ENCODE measurements at places on chromosomes 5 and 9.

GRCh38 chr5:175740014-175740413 lies 82.1 kb downstream of the HRH2 start:
- no peak for DNase-seq

GRCh38 chr5:137604348-137605095 lies 105.4 kb upstream of the SPOCK1 start:
- no peak for DNase-seq

- DNase-seq = no peak
Measured at GRCh38 chr9:15961217-15961616, 408.4 kb downstream of the CCDC171 start.

- no peak for DNase-seq
Measured at GRCh38 chr9:77805810-77806209, 157.7 kb upstream of the GNA14 start.

DNA sequence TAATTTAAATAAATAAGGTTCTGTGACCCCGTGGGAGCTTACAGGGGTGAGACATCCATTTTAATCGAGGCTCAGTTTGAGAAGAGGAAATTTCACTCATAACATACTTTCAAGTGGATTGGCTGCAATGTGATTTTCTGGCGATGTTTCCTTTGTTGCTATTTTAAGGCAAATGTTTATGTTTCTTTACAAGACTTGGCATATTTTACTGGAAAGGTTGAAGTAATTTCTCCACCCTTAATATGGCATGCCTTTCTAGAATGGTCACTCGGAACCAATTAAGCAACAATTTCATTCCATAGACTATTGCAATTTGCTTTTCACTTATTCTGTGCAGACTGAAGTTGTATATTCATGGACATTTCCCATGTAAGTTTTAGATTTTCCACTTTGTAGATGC lies 438.0 kb upstream of the WWC1 start:
- no peak for DNase-seq

DNA sequence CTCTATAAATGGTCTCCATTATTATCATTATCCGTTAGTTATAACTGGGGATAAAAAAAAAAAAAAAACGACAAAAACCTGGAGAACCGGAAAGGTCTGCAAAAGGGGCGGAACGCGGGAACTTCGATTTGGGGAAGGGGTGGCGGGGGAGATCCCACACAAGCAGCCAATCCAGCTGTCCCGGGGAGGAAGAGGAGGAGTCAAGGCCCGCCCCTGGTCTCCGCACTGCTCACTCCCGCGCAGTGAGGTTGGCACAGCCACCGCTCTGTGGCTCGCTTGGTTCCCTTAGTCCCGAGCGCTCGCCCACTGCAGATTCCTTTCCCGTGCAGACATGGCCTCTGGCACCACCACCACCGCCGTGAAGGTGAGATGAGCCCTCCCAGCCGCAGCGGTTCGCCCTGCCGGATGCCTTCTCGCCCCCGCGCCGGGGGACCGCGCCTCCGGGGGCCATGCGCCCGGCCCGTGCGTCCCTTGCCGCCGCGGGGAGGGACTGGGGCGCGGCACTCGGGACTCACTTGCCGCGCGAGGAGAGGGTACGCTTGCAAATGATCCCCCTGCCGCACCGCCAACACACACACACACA lies at the start of gene MTAP:
Gene MTAP (plus strand): TSS at position 219 of the 583 bp plus-strand sequence. CDS start 113 bp downstream, at position 332.
- peak; percentile 94 for DNase-seq

GRCh38 chr9:22203371-22204138 lies 194.4 kb upstream of the CDKN2B start:
- no peak for DNase-seq

- DNase-seq = no peak
Measured at GRCh38 chr5:59104400-59105127, 521.7 kb downstream of the RAB3C start.

- no peak for DNase-seq
Measured at GRCh38 chr5:131230406-131230805, 33.4 kb upstream of the CDC42SE2 start.

DNA sequence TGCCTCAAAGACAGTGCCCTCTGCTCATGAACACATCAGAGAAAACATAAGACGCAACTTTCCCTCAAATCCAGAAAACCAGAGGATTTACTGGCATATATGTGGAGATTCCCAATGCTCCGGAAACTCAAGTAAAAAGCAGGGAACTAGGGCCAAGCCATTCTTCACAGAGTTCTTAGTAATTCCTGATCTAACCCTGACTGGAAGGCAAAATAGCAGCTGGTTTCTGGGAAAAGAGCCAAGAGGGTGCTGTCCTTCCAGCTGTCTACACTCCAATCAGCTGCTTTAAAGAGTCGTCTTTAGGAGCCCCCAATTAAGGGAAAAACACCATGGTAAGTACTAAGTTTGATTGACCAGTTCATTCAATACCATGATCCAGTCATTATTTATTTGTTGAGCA lies 49.6 kb downstream of the GNA14 start:
- peak; percentile 53 for DNase-seq

DNA sequence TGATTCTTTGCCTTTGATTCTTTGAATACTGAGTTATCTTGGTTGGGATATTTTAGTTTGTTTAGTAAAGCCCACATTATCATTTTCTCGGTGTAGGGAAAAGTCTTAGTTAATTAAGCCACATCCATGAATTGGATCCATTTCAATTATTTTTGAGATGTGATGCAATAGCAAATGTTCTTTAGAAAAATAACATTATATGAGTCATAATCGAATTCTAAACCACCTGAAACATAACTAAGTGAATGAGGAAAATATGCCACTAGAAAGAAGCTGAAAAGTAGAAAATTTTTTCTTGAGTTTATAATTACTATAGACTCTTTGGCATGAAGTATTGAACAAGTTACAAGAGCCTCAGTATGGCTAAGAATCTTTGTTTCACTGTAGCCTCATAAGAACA lies 17.5 kb upstream of the CCDC192 start:
- DNase-seq = no peak

DNA sequence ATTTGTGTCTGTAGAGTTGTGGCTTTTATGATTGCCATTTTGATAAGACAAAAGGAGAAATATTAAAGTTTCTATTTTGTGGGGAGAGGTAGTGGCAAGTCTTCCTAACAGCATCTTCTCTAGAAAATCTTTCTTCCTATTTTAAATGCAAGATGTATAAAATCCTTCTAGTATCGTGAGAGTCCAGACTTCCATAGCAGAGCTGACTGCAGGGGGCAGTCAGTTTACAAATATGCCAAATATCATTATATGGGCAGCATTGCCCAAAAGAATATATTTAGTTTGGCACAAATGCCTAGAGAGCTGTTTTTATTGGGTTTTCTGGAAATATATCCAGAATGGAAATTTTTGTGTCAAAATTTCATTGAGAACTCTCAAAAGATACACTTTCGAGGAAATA lies 82.1 kb upstream of the ALDH1A1 start:
- DNase-seq = no peak

- no peak for DNase-seq
Measured at GRCh38 chr9:133340256-133340655, 4.3 kb upstream of the SURF6 start.

All from body of pancreas (tissue), 4 donors.